ENCODE measurements at places on chromosomes 11 and 22. TPM values are rescaled to one million over a fixed set of nuclear protein-coding genes. Genes with fewer than 3 reads are reported as not detected.

DNA sequence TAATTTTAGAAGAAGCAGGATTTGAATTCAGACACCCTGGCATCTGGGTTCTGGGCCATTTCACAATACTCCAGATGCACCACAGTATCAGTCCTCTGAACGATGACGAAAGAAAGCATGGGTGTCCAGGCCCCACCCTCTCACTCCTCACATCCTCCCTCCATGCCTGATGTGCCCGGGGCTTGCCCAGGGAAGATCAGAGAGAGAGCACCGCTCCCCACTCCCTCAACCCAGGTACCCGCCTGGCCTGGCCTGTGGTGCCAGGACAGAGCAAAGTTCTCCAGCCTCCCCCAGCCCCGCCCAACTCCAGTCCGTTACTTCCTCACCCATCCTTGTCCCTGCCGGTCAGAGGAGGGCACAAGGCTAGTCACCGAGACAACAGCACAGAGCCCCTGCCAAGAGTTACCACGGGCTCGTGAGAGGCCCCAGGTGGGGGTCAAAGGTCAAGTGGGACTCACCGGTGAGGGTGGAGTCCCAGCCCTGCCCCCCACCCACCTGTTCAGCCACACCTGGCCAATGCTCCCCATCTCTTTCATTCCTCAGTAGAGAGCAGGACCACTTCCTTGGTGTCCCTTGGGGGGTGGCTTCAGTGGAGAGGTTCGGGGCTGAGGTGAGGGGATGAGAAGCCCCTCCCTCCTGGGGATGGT is 8.1 kb downstream of the BCL9L start:
- ATAC-seq, result no peak

DNA sequence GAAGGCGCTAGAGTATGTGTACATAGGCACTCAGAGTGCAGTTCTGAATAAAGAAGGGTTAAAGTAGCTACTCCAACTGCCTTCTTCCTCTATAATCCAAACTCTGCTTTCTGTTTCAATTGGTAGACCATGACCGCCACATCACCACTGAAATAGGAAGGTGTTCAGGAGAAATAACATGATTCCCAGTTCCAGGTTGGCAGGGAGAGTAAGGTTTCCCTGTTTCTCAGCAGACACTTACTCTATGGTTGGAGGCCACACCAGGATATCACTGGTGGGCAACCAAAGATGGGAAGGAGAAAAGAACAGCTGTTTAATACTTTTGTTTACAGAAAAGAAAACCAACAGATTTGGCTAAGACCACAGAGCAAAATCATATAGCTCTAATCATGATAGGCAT is 37.9 kb downstream of the PAK1 start:
- no peak for ATAC-seq

The MMP1 gene
- total RNA-seq, result 0.61 TPM

The SLC37A2 gene
- total RNA-seq, result 3.5 TPM

- no peak for ATAC-seq
Observed at GRCh38 chr11:69489746-69490365, 8.4 kb downstream of the LINC01488 start.

GRCh38 chr11:126992804-126993111 is 7.8 kb downstream of the KIRREL3 start:
- ATAC-seq, result no peak

DNA sequence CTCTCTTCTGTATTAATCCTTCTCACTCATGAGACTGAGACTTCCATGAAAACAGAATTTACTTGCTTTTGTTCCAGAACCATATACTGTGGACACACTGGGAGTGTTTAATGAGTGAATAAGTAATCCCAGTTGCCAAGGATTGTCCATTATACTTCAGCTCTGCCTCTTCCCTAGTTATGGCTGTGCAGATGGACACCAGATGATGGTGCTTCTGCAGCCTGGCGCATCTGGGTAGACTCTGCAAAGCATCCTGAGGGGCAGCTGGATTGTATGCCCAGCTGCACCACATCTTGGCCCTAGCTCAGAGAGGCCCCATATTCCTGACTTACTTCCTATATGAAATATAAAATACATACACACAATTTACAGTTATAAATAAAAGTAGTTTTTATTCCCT is 43.5 kb downstream of the DBX1 start:
- ATAC-seq, result no peak

All from motor neuron (in vitro differentiated cells).